ENCODE measurements at places on chromosomes 1 and 21.

DNA sequence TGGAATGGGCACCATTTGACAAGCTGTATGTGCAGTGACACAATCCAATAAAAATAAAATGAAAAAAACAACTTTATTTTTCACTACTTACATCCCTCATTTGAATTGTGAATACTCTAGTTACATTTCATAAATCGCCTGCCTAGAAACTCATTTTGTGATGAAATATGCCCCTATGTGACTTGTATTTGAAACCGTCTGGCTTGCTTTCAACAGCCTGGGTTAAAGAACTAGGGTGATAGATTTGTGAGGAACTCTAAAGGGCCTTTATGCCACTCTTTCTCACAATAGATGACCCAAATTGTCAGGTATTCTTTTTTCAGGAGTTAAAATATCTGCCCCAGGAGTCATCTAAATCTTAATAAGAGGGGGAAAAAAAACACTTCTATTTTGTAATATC, 137.9 kb downstream of the DAB1 start:
- DNase-seq, result no peak

- no peak for DNase-seq
These were observed 42.0 kb upstream of the UBE2U start for GRCh38 chr1:64161357-64161941.

DNA sequence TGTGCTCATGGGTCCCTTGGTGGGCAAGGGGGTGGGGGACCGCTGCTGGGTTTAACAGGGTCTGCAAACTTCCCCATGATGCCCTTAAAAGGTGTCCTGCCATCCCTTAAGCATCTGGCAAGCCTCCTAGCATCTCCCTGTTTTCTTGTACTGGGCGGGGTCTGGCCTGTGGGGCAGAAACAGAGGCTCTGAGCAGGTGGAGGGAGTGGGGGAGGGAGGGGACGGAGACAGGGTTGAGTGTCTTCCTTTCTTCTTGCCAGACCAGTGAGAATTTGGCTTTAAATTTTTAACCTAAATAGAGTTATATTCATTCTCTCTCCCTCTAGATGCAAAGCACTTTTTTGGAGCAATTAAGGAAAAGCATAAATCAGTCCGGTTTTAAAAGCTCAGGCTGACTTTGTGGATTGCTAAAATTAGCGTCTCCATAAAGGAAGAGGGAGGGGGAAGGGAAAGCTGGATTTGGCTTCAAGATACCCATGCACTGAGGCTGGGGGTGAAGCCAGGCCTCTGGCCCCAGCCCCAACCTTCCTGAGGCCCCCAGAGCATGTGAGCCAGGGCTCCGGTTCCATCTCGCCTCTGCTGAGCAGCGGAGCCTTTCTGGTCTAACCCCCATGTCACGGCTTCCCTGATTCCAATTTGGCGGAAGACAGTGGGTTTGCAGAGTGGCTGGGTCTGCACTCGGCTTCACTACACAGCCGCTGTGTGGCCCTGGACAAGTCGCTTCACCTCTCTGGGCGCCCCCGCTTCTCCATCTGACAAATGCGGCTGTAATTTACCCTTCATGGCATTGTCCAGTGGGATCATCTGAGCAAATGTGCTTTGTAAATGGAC, 25.3 kb downstream of the IGSF21 start:
- no peak for DNase-seq

- DNase-seq, result no peak
These were observed 245.9 kb upstream of the FGGY start for GRCh38 chr1:59051007-59051406.

DNA sequence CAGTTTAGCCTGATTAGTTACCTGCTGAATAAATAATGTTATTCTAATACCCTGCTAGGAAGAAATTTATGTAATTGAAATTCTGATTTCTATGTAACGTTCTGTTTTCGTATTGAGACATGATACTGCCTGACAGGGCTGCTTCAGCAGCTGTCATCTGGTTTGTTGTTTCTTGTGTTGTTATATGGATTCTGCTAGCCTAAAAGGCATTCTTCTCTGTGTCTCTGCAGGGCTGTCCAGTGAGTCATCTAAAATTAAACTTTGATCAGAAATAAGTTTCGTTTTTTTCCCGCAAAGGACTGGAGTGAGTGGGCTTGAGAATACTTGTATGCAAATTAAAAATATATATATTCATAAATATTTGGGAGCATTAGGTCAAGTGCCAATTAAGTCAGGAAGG, 93.0 kb downstream of the DYRK1A start:
- no peak for DNase-seq

GRCh38 chr1:87151500-87152421, 176.9 kb upstream of the LMO4 start:
- peak; percentile 82 for DNase-seq

GRCh38 chr1:32893198-32894018, 7.1 kb downstream of the HPCA start:
- DNase-seq, result peak; percentile 83

DNA sequence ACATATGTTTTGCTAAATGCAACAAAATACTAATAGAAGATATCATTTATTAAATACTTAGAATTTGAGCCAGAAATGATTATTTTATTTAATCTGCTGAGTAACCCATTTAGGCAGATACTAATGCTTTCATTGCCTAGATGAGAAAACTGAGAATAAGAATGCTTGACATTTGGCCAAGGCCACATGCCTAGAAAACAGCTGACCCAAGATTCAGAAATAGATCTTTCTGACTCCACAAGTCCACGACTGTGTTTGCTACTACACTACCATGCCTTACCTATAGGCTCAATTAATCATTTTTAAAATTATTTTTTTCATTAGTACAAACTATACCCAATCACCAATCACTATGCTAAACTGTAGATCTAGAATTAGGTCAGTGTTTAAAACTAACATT, 129.7 kb downstream of the ATP1B1 start:
- no peak for DNase-seq

- no peak for DNase-seq
These were observed 893 bp upstream of the CFAP45 start for GRCh38 chr1:159900755-159901360.

- no peak for DNase-seq
These were observed 75.5 kb downstream of the JAK1 start for GRCh38 chr1:64890699-64891447.

GRCh38 chr1:220680085-220680687, 10.0 kb upstream of the C1orf115 start:
- DNase-seq, result peak; percentile 75

GRCh38 chr1:248884632-248885295, 21.3 kb upstream of the PGBD2 start:
- DNase-seq, result no peak

Measured in DMS53 (cell line).